ENCODE measurements at places on chromosomes 6 and 20.

- DNase-seq = no peak
- H3K4me1 ChIP-seq = peaks cover 10% of the 10 kb centered on the region
- H3K27ac ChIP-seq = no peak overlapping the region
- H3K27me3 ChIP-seq = peaks cover 58% of the 10 kb centered on the region
- peak overlapping the region; percentile 50 for H3K4me3 ChIP-seq
Measured at GRCh38 chr6:82365016-82365795, 1.6 kb downstream of the TPBG start.

- H3K36me3 ChIP-seq = no peaks in the 10 kb centered on the region
- DNase-seq = no peak
- H3K4me1 ChIP-seq = no peaks in the 10 kb centered on the region
Measured at GRCh38 chr6:22596011-22596410, 26.6 kb downstream of the HDGFL1 start.

- no peak overlapping the region for H3K4me3 ChIP-seq
- H3K27me3 ChIP-seq = no peaks in the 10 kb centered on the region
- H3K27ac ChIP-seq = no peak overlapping the region
- no peaks in the 10 kb centered on the region for H3K4me1 ChIP-seq
Measured at GRCh38 chr6:154466139-154466538, 44.3 kb downstream of the CNKSR3 start.

DNA sequence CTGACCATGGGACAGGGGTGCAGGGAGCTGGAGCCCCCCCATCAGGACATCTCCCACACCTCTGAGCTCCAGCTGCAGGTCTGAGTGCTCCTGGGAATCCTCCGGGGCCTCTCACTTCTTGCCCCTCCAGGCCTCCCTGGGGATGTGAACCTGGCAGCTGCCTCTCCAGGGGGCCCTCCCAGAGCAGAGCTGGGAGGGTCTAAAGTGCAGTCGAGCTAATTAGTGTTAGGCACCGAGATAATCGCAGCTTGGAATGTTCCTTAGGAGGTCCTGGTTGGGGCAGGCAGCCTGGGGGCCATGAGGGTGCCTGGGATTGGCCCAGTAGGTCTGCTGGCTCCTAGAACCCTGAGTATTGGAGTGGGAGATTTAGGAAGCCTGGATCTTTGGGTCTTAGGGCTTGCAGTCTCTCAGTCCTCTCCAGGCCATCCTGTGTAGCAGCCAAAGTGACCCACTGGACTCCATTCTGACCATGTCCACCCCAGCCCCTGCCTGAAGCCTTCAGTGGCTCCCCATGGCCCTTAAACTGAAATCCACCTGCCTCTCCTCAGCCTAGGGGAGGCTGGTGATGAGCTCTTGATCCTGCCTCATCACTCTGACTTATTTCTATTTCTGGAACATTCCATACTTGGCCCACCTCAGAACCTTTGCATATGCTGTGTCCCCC lies 26.0 kb downstream of the CEBPB start:
- H3K27me3 ChIP-seq = peaks cover 5% of the 10 kb centered on the region
- peaks cover under 1% of the 10 kb centered on the region for H3K4me1 ChIP-seq
- no peak overlapping the region for H3K4me3 ChIP-seq
- H3K27ac ChIP-seq = no peak overlapping the region
- no peaks in the 10 kb centered on the region for H3K36me3 ChIP-seq
- no peak for DNase-seq

GRCh38 chr6:109253366-109253765 lies 128.9 kb downstream of the CD164 start:
- no peak overlapping the region for H3K27ac ChIP-seq
- no peaks in the 10 kb centered on the region for H3K4me1 ChIP-seq
- H3K36me3 ChIP-seq = no peaks in the 10 kb centered on the region
- DNase-seq = no peak
- no peaks in the 10 kb centered on the region for H3K27me3 ChIP-seq

DNA sequence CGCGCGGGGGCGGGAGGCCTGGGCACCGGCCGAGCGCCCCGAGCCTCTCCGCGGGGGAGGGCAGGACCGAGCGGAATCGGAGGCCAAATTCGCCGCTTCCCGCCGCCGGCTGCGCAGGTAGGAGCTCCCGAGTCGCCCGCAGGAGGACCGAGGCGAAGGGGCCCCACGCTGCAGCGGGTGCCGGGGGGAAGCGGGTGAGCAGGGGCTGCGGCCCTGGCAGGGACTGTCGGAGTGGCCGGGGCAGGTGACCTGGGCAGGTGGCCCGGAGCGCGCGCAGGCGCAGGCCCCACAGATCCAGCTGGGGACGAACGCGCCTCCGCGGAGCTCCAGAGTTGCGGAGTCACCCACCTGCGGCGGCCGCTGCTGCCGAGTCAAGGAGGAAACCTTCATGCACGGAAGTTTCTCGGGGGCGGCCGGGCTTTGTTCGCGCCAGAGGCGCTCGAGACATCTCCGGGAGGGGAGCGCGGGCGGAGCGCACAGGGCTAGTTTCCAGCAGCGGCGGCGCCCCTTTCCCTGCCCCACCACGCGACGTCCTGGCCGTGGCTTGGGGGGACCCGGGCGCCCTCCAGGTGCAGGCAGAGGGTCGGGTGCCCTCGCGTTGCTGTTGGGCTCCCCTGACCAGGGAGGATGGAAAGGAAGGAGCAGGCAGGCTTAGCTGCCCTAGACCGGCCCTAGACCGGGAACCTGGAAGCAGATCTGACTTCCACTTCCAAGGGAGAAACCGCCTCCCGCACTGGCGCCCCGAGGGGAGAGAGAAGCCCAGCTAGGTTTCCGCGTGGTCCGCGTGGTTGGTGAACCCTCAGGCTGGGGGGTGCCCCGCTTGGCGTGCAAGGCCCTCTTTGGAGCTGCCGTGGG lies 590 bp downstream of the SLCO4A1 start:
- H3K4me3 ChIP-seq = peak overlapping the region; percentile 84
- H3K27ac ChIP-seq = peak overlapping the region; percentile 45
- peaks cover 20% of the 10 kb centered on the region for H3K4me1 ChIP-seq
- H3K27me3 ChIP-seq = peaks cover 3% of the 10 kb centered on the region
- peaks cover 13% of the 10 kb centered on the region for H3K36me3 ChIP-seq

GRCh38 chr20:57555457-57556184 lies 5.3 kb upstream of the PCK1 start:
- no peaks in the 10 kb centered on the region for H3K36me3 ChIP-seq
- no peak overlapping the region for H3K4me3 ChIP-seq
- H3K4me1 ChIP-seq = no peaks in the 10 kb centered on the region

DNA sequence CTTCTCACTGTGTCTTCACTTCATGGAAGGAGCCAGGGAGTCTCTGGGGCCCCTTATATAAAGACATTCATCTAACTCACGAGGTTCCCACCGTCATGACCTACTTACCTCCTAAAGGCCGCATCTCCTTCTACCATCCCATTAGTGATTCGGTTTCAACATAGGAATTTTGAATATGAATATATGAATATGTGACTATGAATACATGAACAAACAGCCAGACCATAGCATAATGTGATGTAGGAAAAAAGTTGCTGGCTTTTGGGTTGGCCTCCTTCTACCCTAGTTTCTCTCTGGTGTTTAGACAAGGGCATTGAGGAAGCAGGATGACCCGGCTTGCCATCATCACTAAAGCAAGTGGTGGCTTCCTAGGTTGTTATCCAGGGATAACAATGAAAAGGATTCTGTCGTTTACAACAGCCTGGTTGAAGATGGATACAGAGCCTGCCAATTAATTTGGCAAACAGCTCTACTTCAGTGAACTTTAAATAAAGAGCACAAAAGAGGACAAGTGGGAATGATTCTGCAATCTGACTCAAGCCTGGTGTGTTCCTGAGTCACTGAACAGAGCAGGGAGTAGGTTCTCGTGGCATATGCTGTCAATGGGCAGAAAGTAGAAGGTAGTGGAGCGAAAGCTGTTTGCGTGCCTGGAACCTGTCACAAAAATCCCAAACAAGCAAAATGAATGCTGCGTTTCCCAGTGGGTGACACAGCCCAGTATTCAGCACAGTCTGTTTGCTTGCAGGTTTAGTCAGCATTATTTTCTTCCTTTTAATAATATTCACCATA lies 44.0 kb upstream of the DOK5 start:
- no peaks in the 10 kb centered on the region for H3K4me1 ChIP-seq
- H3K36me3 ChIP-seq = no peaks in the 10 kb centered on the region
- H3K27me3 ChIP-seq = peaks cover 9% of the 10 kb centered on the region
- no peak for DNase-seq
- no peak overlapping the region for H3K4me3 ChIP-seq

DNA sequence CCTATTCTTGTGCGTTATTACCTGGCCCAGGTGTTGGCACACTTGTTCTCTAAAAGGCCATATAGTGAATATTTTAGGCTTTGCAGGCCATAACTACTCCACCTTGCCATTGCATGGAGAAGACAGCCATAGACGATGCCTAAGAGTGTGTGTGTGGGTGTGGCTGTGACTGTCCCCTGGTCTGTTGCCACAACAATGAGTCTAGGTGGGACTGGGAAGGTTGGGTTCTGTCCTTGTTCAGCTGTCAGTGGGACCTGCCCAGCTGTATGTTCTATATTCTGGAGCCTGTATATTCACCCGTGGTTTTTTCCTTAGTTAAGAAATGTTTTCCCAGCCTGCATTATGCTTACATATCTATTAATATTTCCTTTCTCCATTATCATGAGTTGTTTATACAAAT lies 38.6 kb downstream of the CEP43 start:
- H3K27ac ChIP-seq = no peak overlapping the region
- H3K4me3 ChIP-seq = no peak overlapping the region
- H3K4me1 ChIP-seq = peaks cover 14% of the 10 kb centered on the region
- DNase-seq = no peak
